ENCODE measurements at places on chromosomes 7 and 10.

- DNase-seq = no peak
These were observed 80.7 kb downstream of the SLC37A3 start for GRCh38 chr7:140317597-140317996.

- peak; percentile 69 for DNase-seq
These were observed 9.4 kb downstream of the WBP1L start for GRCh38 chr10:102752934-102753664.

- DNase-seq = peak; percentile 71
These were observed 9.4 kb downstream of the HNRNPF start for GRCh38 chr10:43399320-43400310.

GRCh38 chr10:27819781-27820531 is 74.3 kb upstream of the MKX start:
- DNase-seq = no peak

DNA sequence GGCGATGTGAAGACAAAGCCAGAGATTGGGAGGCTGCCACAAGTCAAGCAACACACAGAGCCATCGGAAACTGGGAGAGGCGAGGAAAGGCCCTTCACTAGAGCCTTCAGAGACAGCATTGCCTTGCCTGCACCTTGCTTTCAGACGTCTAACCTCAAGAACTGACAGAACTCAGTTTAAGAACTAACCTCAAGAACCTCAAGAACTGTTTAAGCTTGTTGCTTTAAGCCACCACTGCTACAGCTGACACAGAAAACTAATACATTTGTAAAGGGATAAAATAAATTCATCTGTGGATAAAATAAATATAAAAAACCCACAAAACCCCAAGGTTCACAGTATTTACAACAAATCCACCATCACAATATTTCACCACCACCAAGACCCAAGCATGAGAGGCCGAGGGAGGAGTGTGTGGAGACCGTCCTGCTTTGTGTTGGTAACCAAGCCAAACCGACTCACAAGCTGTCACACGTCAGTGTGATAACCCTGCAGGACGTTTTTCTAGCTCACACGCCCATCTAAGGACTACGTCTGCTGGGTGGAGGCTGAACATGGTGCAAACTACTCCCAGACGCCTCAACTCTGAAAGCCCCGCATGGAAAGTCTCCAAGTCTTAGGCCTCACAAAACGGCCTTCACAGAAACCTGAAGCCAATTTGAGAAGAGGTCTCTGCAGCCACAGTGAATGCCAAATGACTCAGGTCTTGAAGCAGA is 116.8 kb downstream of the ABLIM1 start:
- no peak for DNase-seq

- no peak for DNase-seq
These were observed 14.2 kb downstream of the DUSP5 start for GRCh38 chr10:110511734-110512449.

DNA sequence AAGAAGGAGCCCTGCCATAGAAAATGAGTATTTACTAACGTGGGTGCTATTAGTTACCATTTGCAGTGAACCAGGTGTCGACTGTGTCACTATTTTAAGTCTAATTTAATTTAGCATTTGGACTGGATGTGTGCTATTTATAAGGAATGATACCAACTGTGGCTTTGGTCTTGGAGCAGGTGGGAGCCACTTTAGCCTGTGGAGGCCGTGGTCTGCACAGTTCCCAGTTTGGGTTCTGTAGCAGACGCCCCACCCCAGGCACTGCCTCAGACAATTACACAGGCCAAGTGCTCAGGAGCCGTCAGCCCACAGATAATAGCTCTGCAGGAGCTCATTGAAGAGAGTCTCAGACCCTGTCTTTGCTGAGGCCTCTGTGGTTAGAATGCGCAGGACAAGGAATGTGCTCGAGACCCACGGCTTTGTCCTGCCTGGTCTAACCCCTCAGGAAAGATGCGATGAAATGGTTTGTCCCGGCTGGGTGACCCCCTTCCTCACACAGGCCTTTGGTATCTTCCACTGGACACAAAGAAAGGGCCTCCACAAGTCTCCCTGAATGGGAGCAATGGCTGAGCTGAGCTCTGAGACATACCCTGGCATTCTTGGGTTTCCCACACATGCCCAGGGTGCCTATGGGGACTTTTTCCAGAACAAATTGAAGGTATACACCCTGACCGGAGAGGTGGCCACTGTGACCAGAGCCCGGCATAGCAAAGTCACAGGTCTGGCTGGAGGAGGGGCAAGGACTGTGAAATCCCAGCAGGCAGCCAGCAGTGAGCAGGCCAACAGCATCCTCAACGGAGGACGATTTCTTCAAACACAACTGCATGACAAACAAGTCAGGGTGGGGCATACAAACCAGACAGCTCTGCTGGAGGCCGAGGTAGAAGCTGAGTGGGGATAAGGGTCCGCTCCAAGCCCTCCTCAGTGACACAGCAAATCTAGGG is 251.2 kb downstream of the ARHGAP12 start:
- DNase-seq = no peak
